ENCODE measurements at places on chromosomes 7 and 10.

GRCh38 chr10:80397014-80397413, 11.3 kb upstream of the PRXL2A start:
- DNase-seq = no peak

DNA sequence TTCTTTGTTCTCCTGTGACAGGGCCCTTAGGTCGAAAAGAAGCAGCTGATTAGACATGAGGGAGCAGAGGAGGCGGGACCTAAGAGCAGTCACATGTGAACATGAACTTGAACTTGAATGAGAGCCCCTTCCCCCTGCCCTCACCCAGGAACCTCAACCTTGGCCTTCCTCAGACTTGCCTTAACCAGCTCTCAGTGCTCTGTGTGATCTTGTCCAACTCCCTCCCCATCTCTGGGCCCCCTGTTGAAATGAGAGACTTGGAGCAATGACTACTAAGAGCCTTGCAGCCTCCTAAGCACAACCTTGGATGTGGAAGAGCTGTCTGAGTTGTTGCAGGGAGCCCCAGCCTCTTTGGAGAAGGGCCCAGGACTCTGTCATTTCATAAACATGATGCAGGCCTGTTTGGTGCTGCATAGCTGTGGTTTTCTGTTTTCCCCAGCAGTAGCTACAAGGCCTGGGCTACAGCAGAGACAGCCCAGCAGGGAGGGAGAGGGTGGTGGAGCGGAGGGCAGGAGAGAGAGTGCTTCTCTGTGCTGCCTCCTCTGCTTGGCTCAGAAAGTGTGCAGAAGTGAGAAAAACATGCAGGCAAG, 123.9 kb upstream of the ZMIZ1 start:
- peak; percentile 90 for DNase-seq

DNA sequence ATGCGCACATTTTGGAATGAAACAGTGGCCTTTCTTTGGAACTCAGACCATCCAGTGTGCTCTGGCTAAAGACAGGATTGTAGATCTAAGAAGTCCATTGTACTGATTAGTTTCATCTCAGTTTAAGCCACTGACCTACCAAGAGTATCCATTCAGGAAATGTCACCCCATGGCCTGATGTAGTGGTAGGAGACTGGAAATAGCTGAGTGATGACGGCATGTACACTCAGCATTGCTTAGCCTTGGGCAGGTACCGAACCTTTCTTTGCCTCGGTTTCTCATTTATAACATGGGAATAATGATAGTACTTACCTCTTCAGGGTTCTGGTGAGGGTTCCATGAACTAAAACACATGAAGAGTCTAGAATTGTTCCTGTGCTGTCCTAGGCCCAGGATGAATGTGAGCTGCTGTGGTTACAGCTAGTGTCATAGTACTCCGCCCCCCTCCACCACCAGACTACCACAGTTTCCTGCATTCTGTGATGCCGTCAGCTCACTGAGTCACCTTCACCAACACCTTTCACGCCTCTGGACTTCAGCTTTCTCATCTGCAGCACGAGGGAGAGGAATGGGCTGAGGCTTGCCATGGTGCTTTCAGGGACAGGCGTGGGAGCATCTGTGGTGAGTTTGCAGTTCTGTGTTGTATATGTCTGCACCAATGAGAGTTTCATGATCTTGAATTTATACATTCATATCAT, 484.0 kb upstream of the GALNT17 start:
- no peak for DNase-seq

GRCh38 chr7:26618898-26619297, 245.5 kb downstream of the SKAP2 start:
- no peak for DNase-seq

DNA sequence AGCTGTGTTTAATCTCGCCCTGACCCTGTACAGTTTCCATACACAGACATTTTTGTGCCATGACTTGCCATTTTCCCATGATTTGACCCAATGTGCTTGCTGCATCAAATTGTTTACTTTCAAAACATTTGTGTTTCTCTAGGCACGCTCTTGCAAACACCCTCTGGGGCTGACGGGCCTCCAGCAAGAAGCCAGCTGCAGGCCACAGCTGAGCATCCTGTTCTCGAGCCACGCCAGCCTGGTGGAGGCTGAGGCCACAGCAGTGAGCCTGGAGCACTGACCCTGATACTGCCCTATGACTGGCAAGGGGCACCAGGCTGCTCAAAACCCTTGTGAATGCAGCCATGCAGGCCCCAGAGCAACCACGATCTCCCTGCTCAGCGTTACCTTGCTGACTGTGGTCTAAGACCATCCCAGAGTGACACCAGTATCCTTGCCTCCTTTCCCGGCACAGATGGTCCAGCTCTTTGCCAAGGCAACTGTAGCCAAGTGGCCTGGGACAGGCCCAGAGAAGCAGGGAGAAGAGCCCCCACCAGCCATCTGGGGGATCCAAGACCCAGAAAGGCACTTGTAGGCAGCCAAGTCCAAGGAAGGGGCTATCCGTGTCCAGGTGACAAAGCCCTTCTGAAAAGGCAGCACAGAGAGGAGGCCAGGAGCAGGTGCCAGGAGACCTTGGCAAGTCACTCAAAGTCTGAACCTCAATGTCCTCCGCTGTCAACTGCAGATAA, 78.5 kb downstream of the OAT start:
- peak; percentile 17 for DNase-seq

DNA sequence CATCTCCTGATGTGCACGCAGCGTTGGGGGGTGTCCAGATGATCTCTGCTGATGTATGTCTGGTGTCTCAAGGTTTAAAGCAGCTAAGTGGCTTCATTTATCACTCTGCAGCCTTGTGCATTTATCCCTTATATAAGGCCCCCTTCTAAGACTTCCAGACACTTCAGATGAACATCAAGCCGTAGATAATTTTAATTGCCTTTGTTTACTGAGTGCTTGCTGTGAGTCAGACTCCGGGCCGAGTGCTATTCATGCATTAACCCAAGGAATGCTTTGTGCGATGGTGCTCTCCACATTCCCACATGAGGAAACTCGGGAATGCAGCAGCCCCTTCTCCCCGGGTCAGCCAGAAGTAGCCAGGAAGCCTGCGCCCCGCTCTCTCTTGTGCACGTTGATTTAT, 328.6 kb upstream of the COBL start:
- DNase-seq = no peak

DNA sequence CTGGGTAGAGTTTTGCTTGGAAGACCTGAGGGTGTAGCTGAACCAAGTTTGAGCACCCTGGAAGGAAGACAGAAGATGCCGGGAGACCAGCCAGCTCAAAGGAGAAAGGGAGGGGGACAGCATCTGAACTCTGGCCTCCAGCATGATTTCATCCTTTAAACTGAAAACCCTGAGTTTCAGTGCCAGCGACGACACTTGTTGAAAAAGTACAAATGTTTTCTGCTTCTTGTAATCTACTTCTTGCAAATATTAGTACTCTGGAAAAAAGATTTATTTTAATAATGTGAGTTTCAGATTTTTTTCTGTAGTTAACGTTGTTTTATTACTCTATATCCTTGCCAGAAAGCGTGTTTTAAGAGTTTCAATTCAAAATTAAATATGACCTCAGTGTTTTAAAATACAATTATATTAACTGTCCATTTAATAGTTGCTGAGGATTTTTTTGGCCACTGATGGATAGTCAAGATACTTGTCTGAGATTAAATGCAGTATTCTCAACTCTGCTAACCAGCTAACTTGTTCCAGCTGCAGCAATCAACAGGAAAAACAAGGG, 227.7 kb downstream of the MGMT start:
- DNase-seq = no peak

All from HCEC 1CT (cell line).